ENCODE measurements at places on chromosomes 12 and 14.
A peak's percentile ranks its signal among the peaks of the same experiment; 100 is the strongest.

- DNase-seq: peak; percentile 78
These were observed 7.9 kb upstream of the NAA25 start for GRCh38 chr12:112116232-112117060.

- no peak for DNase-seq
These were observed 14.6 kb upstream of the EIF5 start for GRCh38 chr14:103319422-103319821.

DNA sequence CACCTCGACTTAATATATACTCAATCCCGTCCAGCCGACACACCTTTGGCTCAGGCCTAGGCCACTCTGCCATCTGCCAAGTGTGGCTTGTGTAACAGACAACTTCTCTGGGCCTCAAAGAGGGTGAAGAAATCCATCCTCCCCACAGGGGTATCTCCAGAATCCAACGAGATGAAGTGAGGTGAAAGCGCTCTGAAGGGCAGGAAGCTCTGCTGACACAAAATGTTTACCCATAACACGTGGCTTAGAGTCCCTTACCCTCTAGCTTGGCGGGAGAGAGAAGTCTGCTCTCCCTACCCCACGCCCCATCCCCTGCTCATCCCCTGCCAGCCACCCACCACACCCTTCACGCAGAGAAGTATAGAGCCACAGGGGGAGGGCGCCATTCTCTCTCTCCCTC lies 13.0 kb downstream of the ZBTB39 start:
- DNase-seq: no peak

DNA sequence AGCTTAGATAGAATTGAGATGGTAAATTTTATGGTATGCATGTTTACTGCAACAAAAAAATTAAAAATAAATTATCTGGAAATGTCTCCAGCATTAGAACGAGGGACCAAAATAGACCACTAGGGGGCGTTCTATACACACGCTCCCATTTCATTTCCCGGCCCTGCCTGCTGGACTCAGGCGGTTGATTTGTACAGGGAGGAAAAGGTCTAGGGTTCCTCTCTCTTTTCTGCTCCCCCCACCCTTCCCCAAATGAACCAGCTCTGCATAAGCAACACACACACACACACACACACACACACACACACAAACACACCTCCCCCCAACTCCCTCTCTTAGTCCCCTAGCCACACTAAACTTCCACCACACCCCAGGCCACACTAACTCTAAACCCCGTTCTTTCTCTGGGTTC lies 7.8 kb upstream of the DTX1 start:
- peak; percentile 91 for DNase-seq

DNA sequence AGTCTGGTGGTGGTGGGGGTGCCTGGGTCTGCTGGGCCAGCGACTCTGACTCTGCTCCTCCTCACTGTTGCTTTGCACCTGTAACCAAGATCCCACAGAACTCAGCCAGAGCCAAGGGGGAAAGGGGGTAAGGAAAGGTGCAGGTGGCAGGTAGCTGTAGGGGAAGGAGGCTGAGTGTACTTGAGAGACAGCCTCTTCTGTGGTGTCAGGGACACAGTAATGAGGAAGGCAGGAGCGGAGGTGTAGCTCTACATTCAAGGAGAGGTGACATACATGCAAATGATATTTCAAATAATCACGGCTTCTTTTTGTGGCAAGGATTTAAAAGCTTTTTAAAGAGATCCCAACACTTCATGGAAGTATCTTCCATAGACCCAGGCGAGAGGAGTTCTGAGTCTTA lies 23.4 kb downstream of the TESPA1 start:
- no peak for DNase-seq

GRCh38 chr12:54565310-54565985 lies 16.0 kb downstream of the PDE1B start:
- no peak for DNase-seq

DNA sequence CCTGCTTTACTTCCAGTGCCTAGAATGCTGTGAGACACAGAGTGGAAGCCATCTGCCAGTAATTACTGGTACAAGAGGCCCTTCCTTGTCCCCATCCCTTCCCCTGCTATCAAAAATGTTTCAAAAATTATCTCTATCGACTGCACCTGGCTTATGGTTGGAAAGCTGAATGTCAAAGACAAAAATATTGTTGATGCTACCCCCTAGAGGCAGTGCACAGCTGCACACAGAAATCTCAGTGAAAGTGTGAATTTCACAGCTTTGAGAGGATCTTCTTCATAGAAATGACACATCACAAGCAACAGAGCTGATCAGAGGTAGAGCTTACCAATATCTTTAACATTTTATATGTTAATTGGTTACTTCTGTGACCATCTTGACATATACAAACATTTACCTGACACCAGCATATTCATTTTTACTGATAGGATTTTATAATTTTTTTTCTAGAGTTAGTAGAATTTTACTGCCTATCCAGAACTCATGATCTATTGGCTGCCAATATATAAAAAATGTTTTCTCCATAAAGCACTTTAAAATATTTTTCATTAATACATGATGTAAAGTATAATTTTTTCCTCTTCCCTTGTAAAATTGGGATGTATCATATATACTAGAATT lies 138.0 kb downstream of the AACS start:
- DNase-seq: peak; percentile 48

DNA sequence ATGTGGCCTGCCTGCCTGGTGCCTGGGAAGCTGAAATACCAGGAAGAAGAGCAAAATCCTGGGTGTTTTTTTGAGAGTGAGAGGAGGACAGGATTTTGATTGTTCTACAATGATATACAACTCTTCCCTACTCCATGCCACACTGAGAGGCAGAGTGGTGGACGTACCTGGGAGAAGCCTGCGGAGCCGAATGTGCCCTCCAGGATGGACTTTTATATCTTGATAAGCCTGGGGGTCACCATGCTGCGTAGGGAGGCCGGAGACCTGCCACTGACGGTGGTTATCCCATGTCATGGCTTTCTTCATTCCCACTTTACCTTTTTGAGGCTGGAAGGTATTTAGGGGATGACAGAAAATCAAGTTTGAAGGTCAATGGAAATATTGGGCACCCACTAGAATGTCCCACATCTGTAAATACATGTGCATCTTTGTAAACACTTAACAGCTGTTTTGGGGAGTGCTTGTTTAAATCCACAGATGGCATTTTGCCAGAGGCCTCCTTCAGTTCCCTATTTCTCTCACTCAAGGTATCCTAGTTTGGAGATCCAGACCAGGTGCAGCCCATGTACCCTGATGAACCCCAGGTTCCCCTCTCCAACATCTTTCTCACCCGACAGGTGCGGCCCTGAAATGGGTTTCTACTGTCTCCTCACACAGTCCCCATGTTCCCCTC lies 1.1 kb upstream of the GLT1D1 start:
- no peak for DNase-seq

DNA sequence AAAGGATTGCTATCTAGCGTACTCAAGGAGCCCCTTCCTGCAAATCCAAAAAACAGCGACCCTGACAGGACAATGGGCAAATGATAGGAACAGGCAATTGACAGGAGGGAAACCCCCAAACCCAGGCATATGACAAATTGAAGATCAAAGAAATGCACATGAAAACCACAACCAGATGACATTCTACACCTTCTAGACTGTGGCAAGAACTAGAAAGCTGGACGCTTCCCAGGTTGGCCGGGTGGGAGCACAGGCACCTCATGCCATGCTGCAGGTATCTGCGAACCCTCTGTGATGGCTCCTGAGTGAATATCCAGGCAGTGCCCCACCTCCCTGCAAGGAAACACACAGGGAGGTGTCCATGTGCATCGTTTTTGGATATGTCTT lies 37.1 kb downstream of the CMKLR1 start:
- DNase-seq: no peak

GRCh38 chr14:45198551-45198950 lies 54.5 kb downstream of the MIS18BP1 start:
- no peak for DNase-seq

All from NCI-H510A treated with DMSO at 0.1 percent for 48 hours (cell line).